ENCODE measurements at places on chromosomes 6 and 20.

GRCh38 chr6:147135211-147135681, 69.0 kb upstream of the STXBP5 start:
- DNase-seq: no peak

GRCh38 chr6:124069230-124069950, 265.7 kb downstream of the NKAIN2 start:
- no peak for DNase-seq

GRCh38 chr20:37651932-37652331, 41.9 kb upstream of the CTNNBL1 start:
- no peak for DNase-seq

- no peak for DNase-seq
Observed at GRCh38 chr20:33441142-33441955, 2.2 kb downstream of the SNTA1 start.

DNA sequence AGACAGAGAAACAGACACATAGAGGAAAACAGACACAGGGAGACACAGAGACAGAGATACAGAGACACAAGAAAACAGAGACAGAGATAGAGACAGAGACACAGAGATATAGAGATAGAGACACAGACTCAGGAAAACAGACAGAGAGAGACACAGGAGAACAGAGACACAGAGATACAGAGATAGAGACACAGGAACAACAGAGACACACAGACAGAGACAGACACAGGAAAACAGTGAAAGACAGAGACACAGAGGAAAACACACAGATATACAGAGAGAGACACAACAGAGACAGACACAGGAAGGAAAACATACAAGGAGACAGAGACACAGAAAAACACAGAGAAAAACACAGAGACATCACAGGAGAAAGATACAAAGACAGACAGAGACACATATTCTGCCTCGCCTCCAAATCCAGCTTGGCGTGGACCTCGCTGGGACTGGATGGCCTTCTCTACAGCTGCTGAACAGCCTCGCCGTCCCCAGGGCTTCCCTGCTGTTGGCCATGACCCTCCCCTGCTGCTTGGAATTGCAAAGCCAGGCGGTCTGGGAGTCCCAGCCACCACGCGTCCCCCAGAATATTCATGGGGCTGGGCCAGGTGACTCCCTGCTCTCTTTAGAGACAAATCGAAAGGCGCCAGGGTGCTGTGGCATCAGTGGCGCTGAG, 36.8 kb downstream of the NTSR1 start:
- DNase-seq: no peak

DNA sequence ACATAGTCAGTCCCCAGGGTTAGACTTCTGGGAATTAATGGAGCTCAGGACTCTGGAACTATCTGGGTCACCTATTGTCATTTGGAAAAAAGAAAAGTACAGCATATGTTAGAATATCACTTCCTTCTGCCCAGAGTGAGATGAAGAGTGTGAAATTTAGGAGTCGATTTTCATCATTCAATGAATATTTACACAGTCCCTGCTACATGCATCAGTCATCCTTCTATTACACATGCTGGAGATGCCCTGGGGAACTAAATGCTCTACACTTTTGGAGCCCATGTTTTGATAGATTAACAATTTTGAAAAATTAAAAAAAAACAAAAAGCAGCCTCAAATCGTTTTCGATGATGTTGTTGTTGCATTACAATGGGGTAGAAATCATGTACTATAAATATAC, 315.4 kb downstream of the ALDH8A1 start:
- no peak for DNase-seq

- no peak for DNase-seq
Observed at GRCh38 chr20:58125726-58126125, 102.7 kb downstream of the ANKRD60 start.

DNA sequence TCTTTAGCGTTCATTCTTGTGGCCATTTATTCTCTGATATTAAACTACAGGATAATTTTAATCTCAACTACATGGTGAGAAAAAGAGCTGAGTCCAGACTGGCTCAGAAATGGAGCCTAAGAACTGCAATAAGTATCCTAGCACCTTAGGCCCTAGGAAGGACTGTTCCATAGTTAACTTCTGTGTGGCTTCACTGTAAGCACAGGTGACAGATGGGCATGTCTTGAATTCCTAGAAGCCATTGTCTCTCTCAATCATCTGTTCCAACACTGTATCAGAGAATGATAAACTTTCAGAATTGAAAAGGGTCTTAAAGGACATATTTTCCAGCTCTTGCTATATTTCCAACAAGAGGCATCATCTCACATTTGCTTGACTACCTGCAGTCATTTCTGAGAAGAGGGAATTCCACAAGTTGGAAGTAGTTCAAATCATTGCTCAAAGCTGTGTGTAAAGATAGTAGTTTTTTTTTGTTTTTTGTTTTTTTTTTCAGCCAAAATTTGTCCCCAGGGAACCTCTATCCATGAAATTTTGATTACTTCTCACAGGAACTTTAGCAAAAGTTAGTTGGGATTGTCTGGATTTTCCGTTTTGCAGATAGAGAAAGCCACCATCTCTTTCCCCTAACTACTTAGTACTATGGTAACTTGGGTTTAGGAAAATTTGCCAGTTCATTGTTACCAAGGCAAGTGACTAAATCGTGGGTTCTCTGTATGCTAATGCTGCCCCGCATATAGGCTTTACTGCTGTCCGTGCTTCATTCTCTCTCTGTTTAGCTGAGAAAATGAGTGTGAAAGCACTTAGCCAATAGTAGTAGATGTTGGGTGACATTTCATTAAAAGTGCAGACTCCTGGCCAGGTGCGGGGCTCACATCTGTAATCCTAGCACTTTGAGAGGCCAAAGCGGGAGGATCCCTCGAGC, 47.2 kb downstream of the KCNS1 start:
- DNase-seq: no peak

GRCh38 chr20:44609006-44609515, 26.7 kb downstream of the PKIG start:
- DNase-seq: no peak

- no peak for DNase-seq
Observed at GRCh38 chr6:117265410-117266256, at the start of gene VGLL2. Gene VGLL2, plus strand, starts transcription at chr6:117265558. Its CDS starts 206 bp downstream, at chr6:117265764.

- no peak for DNase-seq
Observed at GRCh38 chr6:77678048-77678447, 25.2 kb downstream of the MEI4 start.

DNA sequence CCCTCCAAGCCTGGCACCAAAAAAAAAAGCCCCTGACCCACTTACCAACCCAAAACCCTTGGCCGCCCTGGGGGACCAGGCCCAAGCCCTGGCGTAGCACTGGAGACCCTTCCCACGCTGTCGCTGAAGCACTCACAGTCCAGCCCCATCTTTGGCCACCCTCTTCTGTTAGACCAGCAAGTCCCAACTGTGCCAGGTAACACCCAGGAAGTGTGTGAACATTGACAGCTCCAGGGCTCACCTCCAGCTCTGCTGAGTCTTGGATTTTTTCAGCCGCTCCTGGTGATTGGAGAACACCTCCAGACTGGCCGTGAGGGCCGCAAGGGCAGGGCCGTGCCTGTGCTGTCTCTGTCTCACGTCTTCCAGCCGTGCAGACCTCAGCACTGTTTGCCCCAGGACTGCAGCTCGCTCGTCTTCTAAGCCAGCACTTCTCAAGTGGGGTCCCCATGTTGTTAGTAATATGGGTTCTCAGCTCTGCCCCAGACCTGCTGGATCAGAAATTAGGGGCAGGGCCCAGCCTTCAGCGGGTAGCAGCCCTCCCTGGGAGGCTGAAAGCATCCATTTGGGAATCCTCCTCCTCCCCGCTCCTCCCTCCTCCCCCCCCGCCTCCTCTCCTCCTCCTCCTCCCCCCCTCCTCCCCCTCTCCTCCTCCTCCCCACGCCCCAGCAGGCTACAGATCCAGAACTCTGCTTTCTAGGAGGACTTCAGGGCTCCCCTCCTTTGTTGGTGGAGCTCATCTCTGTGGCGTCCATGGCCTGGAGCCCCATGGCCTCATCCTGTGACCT, 18.1 kb downstream of the NPEPL1 start:
- DNase-seq: no peak

DNA sequence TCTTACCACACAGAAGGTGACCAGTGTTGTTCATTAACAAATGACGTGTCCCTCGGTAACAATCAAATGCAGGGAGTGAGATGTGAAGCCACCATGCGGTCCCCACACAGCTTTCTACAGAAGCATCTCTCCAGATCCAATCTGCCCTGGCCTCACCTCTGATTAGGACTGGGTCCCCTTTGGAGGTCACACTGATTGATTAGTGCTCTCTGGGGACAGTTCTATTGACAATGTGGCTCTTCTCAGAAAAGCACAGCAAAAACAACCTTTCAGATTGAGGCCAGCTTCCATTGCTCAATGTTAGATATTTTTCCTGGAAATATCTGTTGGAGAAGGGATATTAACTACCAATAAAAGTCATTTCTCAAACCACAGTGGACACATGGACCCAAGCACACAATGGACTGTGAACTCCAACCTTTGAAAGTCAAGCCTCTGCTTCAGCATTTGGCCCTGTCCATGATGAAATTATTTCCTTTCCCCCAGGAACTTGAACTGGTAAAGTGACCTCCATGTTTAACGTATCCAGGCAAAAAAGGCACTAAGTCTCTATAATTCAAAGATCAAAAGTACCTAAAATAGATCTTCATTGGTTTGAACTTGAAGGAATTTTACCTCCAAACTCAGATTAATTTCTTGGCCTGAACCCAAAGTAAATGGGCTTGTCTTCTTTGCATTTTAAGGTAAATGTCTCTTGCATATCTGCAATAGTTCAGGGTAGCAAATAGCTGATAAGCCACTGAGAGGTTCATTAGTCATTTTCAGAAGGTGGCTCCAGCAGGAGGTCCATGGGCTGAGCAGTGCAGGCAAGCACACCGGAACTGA, 118.5 kb downstream of the FOXA2 start:
- DNase-seq: no peak

GRCh38 chr6:47974106-47974505, 136.9 kb downstream of the PTCHD4 start:
- DNase-seq: no peak

DNA sequence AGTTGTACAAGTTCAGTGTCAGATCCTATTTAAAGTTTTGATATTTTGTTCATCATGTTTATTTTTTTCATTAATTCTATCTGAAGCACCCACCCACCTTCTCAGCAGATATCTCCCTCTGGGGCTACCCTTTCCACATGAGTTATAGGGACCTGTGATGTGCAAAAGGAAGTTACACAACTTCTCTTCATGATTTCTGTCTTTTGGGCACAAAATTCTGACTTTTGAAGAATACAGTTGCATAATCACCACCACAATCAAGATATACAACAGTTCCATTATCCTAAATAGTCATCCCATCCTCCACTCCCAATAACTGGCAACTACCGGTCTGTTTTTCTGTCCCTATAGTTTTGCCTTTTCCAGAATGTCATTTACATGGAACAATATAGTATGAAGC, 13.8 kb upstream of the FUCA2 start:
- no peak for DNase-seq

- no peak for DNase-seq
Observed at GRCh38 chr6:26241033-26241895, 123.7 kb upstream of the BTN3A2 start.

- DNase-seq: peak; percentile 1
Observed at GRCh38 chr20:53692465-53693067, 98.9 kb upstream of the ZNF217 start.

GRCh38 chr6:166595061-166595780, 8.7 kb upstream of the RAMACL start:
- no peak for DNase-seq

GRCh38 chr20:3710011-3710466, 2.4 kb downstream of the SIGLEC1 start:
- DNase-seq: no peak

DNA sequence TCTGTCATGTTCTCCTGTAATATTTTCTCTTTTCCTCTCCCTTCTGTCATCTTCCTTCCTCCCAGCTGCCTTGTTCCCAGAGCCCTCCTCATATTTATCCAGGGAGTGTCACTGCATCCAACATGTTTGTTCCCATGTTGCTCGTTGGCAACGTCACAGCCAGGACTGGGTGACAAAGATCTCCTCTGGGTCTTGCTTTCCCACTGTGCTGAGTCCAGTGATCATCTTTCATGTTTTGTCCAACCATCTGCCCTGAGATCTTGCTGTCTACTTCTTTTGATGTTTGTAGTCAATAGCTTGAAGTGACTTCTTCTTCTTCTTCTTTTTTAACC, 26.6 kb downstream of the FARS2 start:
- no peak for DNase-seq

DNA sequence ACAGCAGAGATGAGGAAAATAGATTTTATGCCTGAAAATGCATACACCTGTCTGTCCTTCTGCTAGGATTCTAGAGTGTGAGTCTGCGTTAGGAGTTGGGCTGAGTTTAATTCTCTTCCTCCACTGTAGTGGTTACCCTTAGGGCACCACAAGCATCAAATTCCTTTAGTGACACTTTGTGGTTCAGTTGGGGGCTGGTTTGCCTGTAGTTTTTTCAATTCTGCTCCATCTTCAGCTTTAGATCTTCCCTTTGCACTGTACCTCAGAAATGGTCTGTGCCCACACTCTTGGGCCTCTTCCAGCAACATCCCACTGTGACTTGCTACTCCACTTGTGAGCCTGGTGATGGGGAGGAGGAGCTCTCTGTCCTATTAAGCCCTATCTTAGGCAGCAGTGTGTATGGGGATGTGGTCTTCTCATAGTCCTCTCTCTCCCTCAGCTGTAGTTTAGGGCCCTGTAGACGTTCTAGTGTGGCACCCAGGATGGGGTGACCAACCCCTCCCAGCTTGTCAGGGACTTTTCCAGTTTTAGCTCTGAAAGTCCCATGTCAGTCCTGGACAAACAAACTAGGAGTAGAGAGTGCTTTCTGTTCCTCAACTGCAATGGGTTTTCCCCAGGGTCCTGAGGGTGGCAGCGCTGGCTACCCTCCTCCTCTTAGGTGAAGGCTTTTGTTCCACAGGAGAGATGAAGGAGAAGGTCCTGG, 19.7 kb upstream of the OGFRL1 start:
- no peak for DNase-seq

DNA sequence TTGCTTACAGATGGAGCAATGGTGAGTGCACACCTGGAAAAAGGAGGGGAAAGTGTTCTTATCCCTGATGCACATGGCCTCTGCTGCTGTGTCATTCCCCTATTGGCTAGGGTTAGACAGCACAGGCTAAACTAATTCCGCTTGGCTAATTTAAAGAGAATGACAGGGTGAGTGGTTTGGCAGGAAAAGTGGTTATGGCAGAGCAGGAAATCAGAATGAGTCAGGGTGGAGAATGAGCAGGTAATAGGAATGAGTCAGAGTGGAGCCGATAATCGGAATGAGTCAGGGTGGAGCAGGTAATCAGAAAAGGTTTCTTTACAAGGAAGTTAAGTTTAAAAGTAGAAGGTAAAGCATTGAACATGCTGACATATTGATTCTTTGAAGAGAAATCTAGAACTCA, 355.5 kb upstream of the HTR1E start:
- no peak for DNase-seq

DNA sequence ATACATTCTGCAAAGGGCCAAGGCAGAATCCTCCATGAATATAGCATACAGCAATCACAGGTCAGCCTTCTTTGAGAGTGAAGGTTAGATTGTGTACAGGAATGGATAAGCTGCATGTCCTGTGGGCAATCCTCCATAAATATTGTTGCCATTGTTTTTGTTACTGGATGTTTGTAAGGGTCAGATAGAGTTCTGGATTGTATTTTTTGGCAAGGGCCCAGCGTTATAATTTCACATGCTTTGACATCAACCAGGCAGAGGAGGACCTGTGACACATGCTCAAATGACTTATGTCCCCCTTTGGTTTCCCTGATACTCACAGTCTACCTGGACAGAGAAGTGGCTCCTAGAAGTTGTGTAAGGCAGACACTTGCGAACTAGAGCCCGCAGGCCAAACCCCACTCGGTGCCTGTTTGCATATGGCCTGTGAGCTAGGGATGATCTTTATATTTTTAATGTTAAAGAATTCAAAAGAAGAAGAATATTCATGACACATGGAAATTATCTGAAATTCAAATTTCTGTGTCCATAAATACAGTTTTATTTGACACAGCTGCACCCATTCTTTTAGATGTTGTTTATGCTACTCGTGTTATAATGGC, 5.4 kb downstream of the LY86 start:
- DNase-seq: no peak
